ENCODE measurements at places on chromosomes 2 and 18.

DNA sequence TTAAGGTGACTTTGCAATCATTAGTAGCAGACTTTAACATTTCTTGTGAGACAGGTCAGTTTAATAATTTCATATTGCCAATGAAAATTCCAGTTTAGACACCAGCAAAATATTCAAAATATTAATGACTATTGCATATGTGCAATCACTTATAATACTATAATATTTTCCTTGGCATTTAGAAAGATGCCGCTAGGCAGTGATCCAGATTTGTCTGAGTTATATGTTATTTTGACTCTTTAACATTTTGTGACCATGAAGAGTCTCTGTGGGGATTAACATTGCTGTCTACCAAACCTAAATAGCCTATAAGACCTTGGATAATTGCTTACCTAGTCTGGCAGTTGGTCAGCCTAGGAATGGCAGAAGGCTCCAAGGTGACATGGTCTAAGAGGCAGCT, 389.6 kb downstream of the THSD7B start:
- no peak for DNase-seq

DNA sequence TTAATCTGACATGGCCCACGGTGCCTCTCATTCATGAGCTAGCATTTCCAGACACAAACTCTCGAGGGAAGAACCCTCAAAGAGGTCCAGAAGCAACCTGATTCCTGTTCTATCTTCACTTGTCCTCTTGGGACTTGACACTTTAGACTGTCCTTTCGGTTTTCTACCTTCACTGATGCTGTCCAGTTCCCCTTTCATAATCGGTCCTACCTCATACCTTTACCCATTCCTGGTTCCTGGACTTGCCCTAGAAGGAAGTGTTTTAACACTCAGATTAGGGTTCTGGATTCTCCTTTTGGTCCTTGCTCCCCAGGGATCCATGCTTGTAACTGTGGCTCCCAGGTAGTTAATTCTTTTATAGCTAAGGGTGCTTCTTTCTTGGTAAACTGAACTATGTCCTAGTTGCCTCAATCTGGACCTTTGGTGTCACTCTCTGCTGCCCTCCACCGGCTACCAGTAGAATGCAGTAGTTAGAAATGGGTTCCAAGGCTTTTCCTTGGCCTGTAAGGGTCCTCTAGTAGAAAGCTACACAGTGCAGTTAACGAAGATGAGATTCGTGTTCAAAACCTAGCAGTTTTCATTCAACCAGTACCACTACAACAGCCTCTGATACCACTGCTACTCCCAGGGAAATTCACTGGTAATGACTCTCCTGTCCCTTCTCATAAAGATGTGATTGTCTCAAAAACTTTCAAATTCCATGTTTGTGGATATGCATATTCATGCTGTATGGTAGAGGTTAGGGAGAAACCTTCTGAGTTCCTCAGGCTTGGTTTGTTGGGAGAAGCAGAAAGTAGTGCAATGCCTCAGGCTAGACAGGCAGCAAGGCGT, 178.1 kb upstream of the CYP26B1 start:
- DNase-seq, result no peak

GRCh38 chr2:75222527-75222926, 23.2 kb upstream of the TACR1 start:
- DNase-seq, result no peak

- no peak for DNase-seq
These were observed 9.2 kb downstream of the SGPP2 start for GRCh38 chr2:222433332-222434173.

- no peak for DNase-seq
These were observed 92.0 kb downstream of the TNS1 start for GRCh38 chr2:217910875-217911212.

DNA sequence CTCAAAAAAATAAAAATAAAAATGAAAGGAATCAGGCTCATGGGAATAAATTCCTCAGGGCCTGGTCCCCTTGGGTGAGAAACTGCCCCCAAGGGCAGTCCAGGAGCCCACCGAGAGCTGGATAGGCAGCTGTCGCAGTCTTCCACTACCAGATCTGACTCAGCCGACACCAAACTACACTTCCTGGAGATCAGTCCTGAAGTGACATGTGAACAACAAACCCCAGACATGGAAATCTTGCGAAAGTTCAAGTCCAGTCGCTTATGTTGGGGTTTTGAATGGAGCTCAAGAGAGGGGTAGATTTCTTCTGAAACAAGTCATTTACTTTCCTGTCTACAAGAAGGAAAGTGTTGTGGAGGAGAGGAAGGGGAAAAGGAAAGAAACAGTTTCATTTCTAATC, 12.9 kb downstream of the ADCY3 start:
- DNase-seq, result no peak

DNA sequence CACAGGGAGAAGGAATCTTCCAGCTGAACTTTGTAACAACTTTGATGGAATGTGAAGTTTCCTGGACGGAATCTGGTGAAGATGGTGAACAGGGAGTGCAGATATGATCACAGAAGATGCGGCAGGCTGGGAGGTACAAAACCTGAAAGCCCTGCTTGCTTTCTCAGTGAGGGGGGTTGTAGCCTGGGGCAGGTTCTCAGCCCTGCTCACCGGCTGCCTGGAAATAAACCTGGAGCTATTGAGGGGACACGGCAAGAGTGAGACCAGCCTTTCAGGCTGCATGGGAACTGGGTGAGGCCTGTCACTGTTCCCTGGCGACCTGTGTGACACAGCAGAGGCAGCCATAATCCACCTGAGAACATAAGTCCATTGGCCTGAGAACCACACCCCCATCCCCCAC, 174.8 kb downstream of the LCLAT1 start:
- DNase-seq, result no peak

DNA sequence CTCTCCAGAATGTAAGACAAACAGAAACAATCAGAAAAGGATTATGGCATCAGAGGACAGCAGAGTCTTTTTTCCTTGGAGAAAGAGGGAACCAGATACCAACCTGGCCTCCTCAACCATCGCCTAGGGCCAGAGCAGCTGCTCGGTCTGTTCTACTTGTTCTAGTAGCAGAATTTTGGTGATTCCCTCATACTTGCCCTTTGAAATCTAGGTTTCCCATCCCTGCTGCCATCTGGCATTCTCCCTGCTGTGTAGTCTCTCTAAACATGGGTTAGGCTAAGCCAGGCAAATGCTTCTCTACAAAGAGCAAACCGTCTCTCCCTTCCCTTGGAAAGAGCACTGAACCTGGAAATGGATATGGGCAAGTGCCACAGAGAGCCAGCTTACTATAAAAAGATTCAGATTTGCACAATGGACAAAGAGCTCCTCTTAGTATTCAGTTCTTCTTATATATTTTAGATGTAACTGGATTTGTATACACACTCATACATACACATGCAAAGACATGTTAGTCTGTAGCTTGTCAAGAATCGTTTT, 208.6 kb upstream of the ST6GAL2 start:
- no peak for DNase-seq

DNA sequence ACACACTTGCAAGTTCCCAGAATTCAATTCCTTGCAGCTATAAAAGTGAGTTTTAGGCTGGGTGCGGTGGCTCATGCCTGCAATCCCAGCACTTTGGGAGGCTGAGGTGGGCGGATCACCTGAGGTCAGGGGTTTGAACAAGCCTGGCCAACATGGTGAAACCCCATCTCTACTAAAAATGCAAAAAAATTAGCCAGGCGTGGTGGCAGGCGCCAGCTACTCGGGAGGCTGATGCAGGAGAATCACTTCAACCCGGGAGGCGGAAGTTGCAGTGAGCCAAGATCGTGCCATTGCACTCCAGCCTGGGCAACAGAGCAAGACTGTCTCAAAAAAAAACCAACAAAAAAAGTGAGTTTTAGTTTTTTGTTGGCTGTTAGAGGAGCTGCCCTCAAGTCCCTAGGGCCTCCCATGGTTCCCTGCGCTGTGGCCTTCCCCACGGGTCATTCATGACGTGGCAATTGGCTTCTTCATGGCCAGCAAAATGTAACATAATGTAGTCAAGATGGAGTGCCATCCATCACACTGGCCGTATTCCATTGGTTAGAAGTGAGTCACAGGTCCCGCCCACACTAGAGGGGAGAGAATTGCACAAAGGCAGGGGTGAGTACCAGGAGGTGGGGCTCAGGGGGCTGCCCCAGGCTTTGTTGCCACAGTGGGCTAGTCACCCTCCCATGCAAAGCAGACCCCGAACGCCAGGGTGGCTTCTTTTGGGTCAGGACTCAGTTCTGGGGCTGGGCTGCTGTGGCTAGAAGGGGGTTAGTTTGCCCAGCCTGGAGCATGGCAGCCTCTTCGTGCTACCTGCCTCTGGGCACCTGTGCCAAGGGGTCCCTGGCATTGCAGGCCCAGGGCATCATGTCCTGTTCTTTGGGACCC, 37.7 kb upstream of the INHBB start:
- no peak for DNase-seq

DNA sequence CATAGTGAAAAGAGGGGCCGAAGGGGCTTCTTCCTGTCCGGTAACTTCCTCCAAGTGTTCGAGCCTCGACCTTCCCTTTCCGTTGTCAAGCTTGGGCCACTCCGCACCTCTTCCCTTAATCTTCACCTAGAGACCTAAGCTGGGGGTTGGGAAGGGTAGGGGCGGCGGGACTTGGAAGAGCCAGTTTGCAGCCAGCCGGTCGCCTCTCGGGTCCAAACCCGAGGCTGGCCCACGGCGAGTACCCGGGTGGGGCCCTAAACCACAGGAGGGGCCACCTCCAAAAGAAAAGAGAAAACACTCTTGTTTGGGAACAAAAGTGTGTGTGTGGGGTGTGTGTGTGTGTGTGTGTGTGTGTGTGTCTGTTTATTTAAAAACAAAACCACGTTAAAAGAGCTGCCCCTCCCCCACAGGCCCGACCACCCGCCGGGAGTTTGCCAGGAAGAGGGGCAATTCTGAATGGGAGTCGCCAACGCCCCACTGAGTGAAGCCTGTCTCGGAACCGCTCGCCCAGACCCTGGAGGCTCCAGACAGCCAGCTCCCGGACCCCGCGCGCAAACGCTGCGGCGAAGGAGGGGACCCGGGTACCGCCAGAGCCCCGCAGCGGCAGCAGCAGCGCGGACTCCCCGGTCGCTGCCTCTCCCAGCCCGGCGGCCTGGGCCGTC, 488 bp upstream of the RHOB start:
- DNase-seq, result no peak

- DNase-seq, result no peak
These were observed 3.7 kb upstream of the PCBP1 start for GRCh38 chr2:70083344-70084156.

- peak; percentile 5 for DNase-seq
These were observed 81.1 kb downstream of the RAPH1 start for GRCh38 chr2:203453858-203454451.

- no peak for DNase-seq
These were observed 190.0 kb downstream of the EN1 start for GRCh38 chr2:118657466-118657865.

GRCh38 chr2:15378148-15378908, 182.8 kb downstream of the NBAS start:
- no peak for DNase-seq

- DNase-seq, result no peak
These were observed at the start of gene SLC8A1 for GRCh38 chr2:40451918-40452605. Gene SLC8A1, minus strand, starts transcription at chr2:40452090.

GRCh38 chr2:239545741-239546392, 145.0 kb upstream of the HDAC4 start:
- no peak for DNase-seq

GRCh38 chr2:203819434-203820133, 48.0 kb upstream of the CTLA4 start:
- DNase-seq, result no peak

GRCh38 chr2:217099561-217099960, 239.7 kb upstream of the TNP1 start:
- DNase-seq, result no peak

DNA sequence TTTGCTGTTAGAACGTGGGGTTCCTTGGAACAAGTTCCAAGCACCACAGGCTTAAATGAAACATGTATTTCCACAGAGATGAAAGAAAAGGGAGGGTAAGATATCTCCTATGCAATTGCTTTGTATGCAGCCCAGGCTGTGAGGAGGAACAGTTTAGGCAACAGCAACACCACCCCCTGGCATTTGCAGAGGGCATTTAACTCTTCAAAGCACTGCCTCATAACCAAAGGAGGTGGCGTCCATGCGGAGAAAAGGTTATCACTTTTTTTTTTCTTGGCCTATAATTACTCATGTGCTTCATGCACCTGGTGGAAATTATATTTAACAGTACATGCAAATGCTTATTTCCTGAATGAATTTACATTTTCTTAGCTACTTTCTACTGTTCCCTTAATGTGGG, 286.0 kb downstream of the LPIN1 start:
- DNase-seq, result no peak

GRCh38 chr2:225069477-225069876, 27.2 kb upstream of the DOCK10 start:
- DNase-seq, result no peak

- DNase-seq, result no peak
These were observed 180.9 kb upstream of the GALNT5 start for GRCh38 chr2:157076526-157077161.

GRCh38 chr18:27004056-27004829, 138.7 kb upstream of the AQP4 start:
- DNase-seq, result no peak

- DNase-seq, result no peak
These were observed 24.2 kb downstream of the ADI1 start for GRCh38 chr2:3494984-3495666.

DNA sequence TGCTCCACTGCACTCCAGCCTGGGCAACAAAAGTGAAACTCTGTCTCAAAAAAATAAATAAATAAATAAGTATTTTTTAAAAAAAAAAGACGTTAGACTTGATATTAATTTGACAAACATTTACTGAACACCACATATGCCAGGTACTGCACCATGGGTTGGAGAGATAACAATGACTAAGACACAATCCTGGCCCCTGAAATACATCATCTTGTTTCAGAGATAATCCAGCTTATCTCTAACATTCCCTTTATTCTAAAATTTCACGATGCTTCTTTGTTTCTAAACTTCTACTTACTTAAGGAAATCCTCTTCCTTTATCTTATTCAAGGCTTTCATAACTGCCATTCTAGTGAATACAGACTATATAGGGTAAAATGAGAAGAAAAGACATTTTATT, 55.0 kb upstream of the PEX13 start:
- DNase-seq, result no peak

DNA sequence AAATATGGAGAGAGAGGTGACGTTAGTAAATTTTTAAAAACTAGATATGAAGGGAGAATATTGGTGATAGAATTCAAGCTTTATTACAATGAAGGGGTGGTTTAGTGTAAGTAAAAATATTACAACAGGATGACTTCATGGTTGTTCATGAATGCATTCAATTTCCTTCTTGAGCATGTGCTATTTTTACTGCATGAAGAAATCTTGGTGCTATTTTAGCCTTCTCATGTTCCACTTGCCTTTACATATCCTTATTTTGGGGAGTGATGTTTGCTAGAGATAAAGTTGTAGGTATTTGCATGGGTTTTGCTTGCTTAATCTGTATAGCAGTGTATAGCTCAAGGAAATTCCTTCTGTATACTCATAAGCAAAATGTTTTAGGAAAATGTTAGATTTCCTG, 195.0 kb upstream of the MMADHC start:
- DNase-seq, result no peak

- no peak for DNase-seq
These were observed 46.4 kb upstream of the AGPS start for GRCh38 chr2:177346192-177346591.

GRCh38 chr2:72619626-72620025, 206.2 kb downstream of the EXOC6B start:
- DNase-seq, result no peak

- DNase-seq, result no peak
These were observed 2.2 kb upstream of the KCNH7 start for GRCh38 chr2:162840598-162841246.

Measured in activated CD4-positive, alpha-beta T cell treated with anti-CD3 and anti-CD28 coated beads for 24 hours (primary cell).